ENCODE measurements at places on chromosomes 2 and 18.
A peak's percentile ranks its signal among the peaks of the same experiment; 100 is the strongest.

DNA sequence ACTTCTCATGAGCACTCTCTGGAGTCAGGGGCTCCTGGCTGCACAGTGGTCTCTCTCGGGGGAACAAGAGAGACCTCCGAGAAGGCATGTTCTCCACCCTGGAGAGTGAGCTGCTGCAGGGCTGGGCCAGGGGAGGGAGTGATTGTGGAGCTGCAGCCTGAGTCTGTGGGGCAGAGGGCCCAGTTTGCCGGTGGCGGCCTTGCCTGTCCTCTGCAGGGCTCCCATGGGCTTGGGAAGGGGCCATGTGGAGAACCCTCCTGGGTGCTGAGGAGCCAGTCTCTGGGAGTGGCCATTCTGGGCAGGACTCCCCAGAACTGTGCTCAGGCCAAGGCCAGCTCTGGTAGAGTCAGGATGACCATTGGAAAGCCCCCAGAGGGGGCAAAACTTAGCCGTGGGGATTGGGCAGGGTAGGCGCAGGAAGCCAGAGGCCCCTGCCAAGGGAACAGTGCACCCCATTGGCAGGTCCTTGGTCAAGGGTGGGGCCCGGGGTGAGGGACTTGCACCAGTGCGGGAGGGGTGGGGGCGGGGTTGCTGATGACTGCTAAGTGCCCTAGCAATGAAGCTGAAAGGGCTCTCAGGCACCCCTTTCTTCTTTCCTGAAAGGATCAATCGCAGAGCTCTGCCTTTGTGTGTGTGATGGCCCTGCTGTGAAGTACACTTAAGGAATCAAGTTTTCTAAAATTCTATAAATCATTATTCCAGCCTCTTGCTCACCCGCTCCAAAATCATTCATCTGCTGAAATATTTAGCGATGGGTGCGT is 69.7 kb upstream of the BOD1L2 start:
- no peak for DNase-seq

- DNase-seq: no peak
Observed at GRCh38 chr2:14533131-14533757, 99.3 kb upstream of the LRATD1 start.

GRCh38 chr2:217831306-217831705 is 171.5 kb downstream of the TNS1 start:
- DNase-seq: no peak

DNA sequence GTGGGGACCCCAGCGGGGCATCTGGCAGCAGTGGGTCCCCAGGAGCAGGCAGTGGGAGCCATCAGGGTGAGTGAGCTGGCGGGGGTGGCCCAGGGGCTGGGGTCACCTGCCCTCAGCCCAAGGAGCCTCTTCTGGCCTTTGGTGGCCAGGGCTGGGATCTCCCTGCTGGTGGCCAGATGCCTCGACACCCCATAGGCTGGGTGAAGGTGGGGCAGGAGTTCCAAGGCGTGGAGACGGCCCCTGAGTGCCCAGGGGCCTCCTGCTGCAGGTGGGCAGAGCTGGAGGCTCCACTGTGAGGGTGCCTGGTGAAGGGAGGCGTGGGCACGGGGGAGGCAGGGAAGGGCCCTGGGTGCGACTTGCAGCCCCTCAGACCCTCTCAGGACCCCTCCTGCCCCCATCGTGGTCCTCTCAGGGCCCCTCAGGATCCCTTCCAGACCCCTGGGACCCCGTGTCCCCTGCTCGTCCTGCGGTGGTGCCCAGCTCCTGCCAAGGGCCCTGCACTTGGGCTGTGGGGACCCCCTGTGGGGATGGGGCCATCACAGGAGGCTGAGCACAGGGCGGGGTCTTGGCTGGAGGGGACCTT is 5.0 kb upstream of the GPR35 start:
- DNase-seq: no peak

GRCh38 chr2:26298638-26299393 is 47.1 kb upstream of the SELENOI start:
- no peak for DNase-seq

- DNase-seq: no peak
Observed at GRCh38 chr2:101617796-101618195, 79.7 kb upstream of the MAP4K4 start.

GRCh38 chr2:60309336-60309735 is 244.1 kb downstream of the BCL11A start:
- DNase-seq: no peak

DNA sequence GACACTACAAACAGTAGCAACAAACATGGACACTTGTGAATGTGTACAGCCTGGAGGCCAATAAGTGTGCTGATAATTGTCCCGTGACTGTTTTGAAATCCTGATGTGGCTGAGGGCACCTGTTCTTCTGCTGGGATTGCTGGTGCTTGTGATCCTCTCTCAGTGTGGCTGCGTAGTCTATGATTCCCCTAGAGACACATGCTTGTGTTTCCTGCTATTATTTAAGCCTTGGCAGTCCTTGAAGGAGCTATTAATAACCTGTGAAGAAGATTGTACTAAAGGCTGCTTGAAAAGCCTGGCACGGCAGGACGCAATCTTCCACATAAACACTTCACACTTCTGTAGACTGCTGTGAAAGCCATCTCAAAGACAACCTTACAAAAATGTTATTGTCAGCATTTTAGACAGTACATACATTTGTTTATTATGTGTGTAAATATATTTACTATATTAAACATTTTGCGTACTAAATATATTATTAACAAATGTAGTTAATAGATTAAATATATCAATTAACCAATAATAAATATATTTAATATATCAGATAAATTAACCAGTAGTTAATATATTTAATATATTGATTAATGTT is 71.4 kb downstream of the GALR1 start:
- no peak for DNase-seq

- no peak for DNase-seq
Observed at GRCh38 chr2:83615511-83615910, 843.6 kb downstream of the SUCLG1 start.

DNA sequence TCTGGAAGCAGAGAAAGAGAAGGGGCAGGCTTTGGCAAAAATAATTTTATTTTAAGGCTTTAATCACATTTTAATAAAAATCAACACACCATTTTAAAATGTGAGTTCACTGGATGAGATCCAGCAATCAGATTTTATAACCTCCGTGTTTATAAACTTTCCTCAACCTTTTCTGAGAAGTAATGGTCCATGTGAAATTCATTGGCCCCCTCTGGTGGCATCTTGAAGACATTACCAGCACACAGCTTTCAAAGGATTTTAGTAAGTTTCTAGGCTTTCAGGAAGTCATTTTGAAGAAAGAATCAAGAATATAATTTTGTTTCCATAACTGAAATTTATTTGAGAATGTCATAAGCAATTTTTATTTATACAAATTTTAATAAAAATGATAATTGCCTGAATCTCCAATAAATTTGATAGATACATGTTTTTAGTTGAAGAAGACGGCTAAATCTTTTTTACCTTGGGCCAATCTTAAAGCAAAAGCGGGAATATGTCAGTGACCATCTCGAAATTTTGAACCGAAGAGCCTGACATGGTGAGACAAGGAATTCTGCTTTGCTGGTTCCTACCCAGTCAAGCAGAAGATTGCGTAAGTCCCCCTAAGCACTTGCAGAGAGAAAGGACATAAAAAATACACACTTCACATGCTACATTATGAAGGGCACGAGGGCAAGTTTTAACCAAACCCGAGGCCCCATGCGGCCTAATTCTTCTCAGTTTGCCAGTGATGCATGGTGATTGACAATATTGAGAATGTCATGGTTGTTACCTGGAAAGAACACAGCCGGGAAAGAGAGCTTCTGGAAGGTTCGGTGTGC is 128.4 kb upstream of the CBLN2 start:
- DNase-seq: peak; percentile 5

DNA sequence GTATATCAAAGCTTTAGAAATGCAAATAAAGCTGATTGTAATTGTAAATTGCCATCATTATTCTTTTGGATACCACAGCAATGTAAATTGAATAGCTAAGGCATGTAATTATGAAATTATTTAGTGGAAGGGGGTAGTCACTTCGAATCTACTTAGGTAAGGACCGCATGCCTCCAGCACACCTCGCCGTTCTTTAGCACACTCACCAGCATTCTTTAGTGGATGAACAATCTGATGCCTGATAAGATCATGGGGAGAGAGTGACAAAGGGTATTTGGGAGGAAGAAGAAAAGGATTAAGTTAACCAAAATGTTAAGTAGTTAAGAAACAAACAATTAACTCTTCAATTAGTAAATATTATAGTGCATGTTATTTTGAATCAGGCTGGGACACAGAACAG is 46.4 kb upstream of the DSC1 start:
- DNase-seq: no peak

DNA sequence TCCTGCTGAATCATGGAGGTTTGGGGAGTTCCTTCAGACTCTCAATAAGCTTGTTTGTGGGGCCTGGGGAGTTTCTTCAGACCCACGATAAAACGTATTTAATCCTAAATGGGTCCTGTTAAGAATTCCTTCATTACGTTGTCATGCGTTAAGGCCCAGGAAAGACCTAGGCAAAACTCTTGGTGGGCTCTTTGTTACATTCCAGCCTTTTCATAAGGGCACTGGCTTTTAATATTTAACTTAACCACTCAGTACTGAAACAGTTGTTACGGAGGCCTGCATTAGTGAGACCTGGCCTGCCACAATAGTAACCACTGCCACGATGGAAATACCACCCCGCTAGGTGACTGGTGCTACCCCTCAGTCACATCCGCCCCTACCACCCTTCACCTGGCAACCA is 17.5 kb upstream of the BIN1 start:
- no peak for DNase-seq

DNA sequence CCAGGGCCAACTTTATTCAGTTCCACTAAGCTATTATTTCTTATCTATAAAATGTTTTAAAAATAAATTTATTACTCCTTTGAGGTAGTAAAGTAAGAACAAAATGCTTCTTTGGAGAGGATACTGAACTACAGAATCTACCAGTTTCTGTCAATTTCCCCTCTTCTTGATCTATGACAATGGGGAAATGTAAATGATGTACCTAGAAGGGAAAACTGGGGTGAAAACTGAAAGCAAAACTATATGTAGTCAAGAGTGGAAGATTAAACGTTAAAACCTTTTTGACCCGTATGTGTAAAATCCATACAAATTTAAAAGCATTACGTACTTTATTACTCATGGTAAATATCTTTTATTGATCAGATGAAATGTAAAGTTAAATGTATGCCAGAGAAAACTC is 1287.8 kb upstream of the TMEFF2 start:
- DNase-seq: no peak

GRCh38 chr2:121504316-121504715 is 26.4 kb upstream of the RNU4ATAC start:
- no peak for DNase-seq

GRCh38 chr18:62044490-62045000 is 142.3 kb downstream of the PIGN start:
- DNase-seq: no peak

GRCh38 chr2:107717661-107718060 is 109.0 kb upstream of the RGPD4 start:
- DNase-seq: no peak

DNA sequence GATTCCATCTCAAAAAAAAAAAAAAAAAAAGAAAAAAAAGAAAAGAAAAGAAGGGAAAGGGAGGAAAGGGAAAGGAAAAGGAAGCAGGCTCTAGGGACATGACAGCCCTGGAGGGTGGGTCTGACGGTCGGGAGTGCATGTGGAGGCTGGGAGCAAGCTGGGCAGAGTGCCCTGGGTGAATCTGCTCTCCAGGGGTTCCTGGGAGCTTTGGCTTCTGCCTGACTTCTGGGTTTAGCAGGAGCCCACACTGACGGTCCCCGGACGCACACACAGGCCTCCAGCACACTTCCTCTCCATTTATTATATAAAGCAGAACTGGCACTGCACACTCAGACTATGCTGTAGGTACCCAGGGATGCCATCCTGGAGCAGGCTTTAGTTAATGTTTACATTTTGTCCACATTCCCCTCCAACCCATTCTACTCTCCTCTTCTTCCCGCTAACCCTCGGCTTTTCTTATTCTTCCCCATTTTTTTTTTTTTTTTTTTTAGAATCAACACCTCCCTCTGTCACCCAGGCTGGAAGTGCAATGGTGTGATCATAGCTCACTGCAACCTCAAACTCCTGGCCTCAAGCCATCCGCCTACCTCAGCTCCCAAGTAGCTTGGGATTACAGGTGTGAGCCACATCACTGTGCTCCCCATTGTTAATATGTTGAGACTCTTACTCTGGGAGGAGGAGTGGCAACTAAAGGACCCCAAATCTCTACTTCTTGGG is 151.1 kb upstream of the SLC1A4 start:
- DNase-seq: no peak

All from DMS 273 treated with DMSO at 0.1 percent for 48 hours (cell line).